Epithelial cell of proximal tubule (primary cell): ENCODE measurements at places on chromosomes 16 and 17. TPM values are rescaled to one million over a fixed set of nuclear protein-coding genes. Genes with fewer than 3 reads are reported as not detected.

Gene MPP2
- total RNA-seq = 2.5 and 14.1 TPM in 2 replicates

Gene ANKRD11
- 44.3 and 50.8 TPM in 2 replicates for total RNA-seq

Gene IL34
- 0.86 TPM in 1 of 2 replicates, not detected in the other for total RNA-seq

Gene KRTAP1-1
- total RNA-seq = not detected in 2 replicates

Gene CHST4
- 0.12 and 1.1 TPM in 2 replicates for total RNA-seq

- DNase-seq = no peak
Measured at GRCh38 chr17:29742210-29742513, 119.5 kb upstream of the CORO6 start.

DNA sequence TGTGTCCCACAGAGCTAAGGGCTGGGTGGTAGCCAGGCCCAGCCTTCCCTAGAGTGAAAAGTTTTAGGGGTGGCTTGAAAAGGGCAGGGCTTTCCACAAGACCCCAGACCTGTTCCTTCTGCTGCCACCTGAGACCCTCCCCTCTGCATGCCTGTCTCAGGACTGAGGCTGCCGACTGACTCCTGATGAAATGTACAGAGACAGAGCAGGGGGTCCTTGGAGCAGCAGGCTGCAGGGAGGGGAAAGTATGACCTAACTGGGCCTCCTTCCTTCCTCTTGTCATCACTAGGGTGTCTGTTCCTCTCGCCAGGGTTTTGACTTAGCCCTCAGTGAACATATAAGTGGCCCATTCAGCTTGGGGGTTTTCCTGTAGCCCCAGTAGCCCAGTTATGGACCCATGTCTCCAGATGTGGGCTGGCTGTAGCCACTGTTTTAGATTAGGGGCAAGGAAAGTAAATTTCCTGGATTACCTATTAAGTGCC lies 14.9 kb upstream of the NFATC3 start:
- no peak for DNase-seq

GRCh38 chr16:1762879-1763520 lies 8.3 kb downstream of the NME3 start:
- no peak for DNase-seq

- DNase-seq = no peak
Measured at GRCh38 chr17:27329146-27329805, 35.4 kb downstream of the WSB1 start.

- peak; percentile 22 for DNase-seq
Measured at GRCh38 chr16:55703003-55704001, 47.5 kb downstream of the SLC6A2 start.

DNA sequence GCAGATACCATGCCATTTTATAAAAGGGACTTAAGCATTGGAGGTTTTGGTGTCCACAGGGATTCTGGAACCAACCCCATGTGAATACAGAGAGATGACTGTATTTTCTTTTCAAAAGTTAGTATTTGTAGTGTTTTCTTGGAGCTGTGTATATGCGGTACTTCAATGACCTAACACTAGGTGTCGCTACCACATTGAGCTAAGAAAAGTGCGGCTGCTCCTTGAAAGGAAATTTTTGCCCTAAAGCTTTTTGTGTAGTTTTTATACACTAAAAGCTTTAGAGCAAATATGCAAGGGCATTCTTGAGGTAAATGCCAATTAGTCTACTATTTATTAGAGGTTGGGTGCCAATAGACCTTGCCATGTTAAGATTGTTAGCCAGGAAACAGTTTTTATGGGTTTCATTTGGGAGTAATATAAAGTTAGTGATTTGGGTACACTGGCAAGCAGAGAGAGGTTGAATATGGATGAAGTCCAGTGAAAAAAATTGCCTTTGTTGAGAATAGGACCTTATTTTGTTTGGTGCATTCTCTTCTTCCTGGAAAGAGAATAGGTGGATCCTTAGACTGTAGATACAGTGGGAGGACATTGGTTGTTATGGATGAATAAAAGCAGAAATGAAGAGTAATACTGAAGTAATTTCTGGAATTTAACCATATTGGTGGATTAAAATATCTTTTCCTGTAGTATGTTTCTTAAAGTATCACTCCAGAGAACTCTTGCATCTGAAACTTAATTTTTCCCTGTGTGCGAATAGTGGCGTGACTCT lies 43.3 kb downstream of the BCAS3 start:
- no peak for DNase-seq

DNA sequence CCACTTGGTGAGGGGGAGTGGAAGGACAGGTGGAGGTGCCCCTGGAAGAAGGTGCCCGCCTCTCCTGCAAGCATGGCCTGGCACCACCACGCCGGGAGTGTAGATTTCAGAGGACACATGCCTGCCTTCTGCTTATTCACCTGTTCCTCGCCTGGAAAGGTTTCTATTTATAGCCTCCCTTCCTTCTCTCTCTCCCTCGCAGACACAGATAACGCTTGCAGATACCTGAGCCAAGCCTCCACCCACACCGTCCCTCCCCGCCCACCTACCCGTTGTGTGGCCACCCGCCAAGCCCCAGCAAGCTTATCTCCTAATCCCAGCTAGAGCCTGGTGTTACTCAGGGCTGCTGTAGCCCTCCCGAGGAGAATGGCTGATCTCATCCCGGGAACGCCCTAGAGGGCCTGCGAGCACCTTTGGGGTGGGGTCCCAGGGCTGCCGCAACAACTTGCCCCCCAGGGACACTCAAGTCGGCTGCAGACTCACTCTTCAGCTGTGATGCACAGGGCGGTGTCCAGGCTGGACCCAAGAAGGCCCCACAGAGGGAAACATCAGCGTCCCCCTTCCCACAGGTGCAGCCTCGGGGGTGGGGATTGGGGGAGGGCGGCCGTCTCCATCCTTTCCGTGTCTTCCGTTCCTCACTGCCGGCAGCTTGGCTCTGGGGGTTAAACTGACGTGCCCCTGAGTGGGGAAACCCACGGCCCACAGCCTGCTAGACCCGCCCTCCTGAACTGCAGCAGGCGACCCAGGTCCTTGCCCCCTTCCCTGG lies 1.9 kb upstream of the SNAI3 start:
- DNase-seq = no peak

DNA sequence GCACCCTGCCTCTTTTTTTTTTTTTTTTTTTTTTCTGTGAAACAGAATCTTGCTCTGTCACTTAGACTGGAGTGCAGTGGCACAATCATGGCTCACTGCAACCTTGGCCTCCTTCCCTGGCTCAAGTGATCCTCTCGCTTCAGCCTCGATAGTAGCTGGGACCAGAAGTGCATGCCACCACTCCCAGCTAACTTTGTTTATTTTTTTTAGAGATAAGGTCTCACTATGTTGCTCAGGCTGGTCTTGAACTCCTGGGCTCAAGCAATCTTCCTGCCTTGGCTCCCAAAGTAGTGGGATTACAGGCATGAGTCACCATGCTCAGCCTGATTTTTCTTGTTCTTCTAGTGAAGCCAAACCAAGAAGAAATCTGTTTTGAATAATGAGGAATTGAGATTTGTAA lies 25.0 kb downstream of the CDK12 start:
- no peak for DNase-seq

- DNase-seq = peak; percentile 51
Measured at GRCh38 chr16:931626-932500, 38.9 kb downstream of the LMF1 start.

GRCh38 chr17:8857919-8858318 lies 9.6 kb downstream of the PIK3R6 start:
- DNase-seq = no peak

- DNase-seq = no peak
Measured at GRCh38 chr17:28667870-28668269, 5.9 kb downstream of the SUPT6H start.
